ENCODE measurements at places on chromosomes 1 and 21.
A peak's percentile ranks its signal among the peaks of the same experiment; 100 is the strongest.

- DNase-seq: no peak
These were observed 22.7 kb downstream of the SDC3 start for GRCh38 chr1:30885570-30886522.

GRCh38 chr21:35048706-35049617, at the start of gene RUNX1:
TSS of gene RUNX1 (minus strand) at chr21:35049302.
- DNase-seq: no peak

DNA sequence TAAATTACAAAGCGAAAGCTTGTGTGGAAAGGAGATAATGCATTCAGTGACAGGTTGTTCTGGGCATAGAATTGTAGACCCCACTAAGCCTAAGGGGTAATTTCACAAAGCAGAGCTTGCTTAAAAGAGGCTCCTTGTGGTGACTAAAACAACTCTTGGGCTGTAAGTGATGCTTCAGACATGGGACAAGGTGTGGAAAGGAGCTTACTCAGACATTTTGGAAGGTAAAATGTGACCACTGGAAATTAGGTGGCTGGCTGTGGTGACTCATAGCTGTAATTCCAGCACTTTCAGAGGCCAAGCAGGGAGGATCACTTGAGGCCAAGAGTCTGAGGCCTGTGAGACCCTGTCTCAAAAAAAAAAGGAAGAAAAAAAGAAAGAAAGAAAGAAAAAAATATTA, 51.1 kb upstream of the LRRC8C start:
- no peak for DNase-seq

DNA sequence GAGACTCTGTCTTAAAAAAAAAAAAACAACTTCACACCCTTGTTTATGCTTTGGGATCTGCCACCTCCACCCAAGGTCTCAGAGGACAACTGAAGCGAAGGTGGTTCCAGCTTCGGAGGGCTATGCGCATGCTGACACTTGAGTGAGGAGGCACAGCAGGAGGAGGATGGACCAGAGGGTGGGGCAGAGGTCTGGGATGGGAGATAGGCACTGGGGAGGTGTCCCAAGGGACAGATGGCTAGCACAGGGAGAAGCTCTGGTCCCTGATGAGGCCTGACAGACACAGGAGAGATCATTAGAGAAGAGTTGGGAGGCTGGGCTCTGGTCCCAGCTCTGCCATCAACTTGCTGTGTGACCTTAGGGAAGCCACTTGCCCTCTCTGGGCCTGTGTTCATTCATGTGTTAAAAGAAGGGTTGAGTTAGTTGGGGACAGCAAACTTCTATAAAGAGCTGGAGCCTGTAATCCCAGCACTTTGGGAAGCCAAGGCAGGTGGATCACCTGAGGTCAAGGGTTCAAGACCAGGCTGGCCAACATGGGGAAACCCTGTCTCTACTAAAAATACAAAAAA, 16.8 kb downstream of the E2F2 start:
- DNase-seq: no peak

DNA sequence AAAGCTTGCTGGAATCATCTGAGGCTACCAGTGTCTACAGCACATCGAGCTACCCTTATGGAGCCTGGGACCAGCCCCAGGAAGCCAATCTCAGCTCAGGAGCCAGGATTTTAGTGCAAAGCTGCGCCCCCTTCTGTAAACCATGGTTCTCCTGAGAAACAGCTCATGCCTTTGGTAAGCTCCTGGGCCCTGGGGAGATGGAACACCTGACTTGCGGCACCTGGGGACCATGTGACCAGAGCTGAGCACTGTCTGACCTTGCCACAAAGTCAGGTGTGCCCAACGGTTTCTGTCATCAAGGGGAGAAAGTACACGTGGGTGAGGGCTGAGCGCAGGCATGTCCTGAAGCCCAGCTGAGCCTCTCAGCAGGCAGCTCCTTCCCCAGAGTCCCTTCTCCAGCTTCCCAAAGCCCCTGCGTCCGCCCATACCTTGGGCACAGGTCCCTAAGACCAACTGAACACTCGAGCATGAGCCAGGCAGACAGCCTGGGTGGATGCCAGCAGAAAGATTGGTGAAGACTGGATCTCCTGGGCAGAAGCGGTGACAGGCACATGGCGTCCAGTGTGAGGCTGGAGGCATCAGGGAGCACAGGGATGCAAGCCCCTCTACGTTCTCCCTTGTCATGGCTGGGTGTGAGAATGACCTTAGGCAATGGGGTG, 57.9 kb upstream of the TENT5B start:
- DNase-seq: peak; percentile 10

- no peak for DNase-seq
These were observed 30.6 kb downstream of the KLHDC7A start for GRCh38 chr1:18511149-18511873.

GRCh38 chr1:246497331-246497915, 9.7 kb downstream of the SMYD3 start:
- DNase-seq: peak; percentile 76

DNA sequence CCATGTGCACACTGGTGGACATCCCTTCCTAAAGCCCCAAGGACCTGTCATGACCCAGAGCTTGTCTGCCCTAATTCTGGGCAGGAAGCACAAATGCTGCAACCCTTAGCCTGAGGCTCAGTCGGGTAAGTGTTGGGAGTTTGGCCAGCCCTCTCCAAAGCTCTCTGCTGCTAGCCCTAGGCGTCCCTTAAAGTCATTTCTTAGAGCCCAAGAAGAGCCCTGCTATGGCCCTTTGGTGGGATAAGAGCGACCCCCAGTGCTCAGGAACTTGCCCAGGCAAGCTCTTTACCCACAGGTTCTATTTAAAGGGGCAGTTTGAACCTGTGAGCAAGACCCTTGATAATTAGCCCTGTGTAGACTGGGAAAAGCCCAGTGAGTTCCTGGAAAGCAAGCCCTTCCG, 356.8 kb downstream of the RRAGC start:
- DNase-seq: no peak

- DNase-seq: no peak
These were observed 21.6 kb downstream of the ENO1 start for GRCh38 chr1:8856689-8857412.

DNA sequence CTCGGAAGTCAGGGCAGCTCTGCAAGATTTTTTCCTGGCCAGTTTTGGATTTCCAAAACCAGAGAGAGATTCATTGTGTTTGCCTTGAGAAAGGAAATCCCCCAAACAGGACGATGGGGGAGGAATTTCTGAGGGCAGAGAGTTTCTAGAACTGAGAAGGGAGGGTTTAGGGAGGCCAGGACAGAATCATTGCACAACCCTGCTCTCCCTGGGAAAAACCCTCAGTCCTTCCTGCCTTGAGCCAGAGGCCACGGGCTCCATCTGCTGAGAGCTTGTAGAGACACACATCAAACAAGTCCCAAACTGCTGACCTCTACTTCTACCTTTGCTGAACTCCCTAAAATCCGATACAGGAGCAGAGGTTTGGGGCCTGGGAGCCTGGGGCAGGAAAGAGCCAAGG, 99.7 kb downstream of the NMNAT2 start:
- DNase-seq: no peak

DNA sequence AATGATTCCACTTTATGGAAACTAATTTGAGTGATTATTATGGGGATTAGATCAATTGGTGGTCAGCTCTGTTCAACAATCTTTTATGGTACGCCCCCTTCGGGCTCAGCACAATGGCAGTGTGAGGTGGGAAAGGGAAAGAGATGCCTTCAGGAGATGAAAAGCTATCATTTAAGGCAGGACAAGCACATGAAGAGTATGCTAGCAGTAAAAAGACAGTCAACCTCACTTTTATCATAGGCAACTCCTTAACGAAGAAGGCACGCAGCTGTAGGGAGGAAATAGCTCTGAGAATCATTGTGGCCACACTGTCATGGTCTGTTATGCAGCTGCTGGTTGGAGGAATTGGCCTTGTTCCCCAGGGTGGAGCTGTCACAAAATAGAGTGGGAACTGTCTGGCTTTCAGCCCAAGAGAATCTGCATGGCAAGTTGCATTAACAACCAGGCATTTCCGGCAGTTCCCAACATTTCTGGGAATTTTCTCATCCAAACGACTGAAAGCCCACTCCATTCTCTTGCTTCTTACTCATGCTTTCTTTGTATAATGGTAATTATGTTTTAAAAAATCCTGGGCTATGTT, 54.4 kb upstream of the BCL10 start:
- DNase-seq: no peak

- no peak for DNase-seq
These were observed 56.5 kb upstream of the BCAR3 start for GRCh38 chr1:93738075-93738622.

DNA sequence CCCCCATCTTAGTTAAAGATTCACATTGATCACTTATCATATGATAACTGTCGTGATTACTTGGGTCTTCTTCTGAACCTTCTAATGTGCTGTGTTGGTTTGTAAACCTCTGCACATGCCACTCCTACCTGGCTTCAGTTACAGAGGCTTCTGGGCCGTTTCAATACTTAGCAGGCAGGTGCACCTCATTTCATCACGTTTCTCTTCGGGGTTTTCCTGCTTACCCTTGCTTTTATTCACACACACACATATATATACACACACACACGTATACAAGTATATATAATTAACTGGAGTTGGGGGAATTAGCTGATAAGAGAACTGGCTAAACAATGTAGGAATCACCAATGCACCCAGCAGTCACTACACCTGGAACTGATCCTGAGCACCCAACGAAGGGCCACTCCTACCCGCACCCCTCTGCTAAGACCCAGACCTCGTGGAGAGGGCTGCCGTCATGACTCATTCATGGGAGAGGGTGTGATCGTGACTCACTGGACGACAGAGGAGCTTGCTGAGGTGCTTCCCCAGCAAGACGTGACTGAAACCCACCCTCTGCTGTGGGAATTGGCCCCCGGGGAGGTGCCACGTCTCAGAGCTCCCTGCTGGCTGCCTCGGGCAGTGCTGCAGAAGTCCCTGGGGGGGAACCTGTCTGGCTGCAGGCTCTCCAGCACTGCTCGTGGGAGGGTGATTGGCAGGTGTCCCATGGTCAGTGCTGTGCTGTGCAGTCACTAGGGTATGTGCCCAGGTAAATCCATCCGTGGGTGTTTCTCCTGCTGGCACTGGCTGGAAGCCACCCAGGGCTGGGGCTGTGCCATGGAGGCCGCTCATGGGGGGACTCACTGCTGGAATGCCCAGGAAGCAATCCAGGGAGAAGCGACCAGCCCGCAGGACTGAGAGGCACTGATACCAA, 166.6 kb downstream of the DYRK1A start:
- no peak for DNase-seq

DNA sequence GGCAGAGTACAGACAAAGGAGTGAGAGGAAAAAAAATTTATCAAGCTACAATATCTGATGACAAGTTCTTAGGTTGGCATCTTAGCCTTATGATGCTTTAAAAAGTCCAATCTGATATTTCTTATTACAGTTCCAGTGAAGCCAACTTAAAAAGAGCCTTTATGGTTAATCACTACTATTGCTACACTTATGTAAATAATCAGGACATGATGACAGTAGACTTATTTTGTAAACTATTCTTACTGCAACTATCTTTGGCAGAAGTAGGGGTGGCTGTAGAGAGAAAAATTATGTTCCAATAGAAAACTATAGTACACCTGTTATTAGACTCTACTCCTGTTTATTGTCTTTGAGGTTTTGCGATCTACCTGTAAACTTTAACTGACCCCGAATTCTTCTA, 25.8 kb upstream of the NUF2 start:
- no peak for DNase-seq

GRCh38 chr1:95386371-95386770, 152.4 kb downstream of the RWDD3 start:
- DNase-seq: no peak

GRCh38 chr1:172270605-172271004, 149.9 kb upstream of the C1orf105 start:
- DNase-seq: no peak

DNA sequence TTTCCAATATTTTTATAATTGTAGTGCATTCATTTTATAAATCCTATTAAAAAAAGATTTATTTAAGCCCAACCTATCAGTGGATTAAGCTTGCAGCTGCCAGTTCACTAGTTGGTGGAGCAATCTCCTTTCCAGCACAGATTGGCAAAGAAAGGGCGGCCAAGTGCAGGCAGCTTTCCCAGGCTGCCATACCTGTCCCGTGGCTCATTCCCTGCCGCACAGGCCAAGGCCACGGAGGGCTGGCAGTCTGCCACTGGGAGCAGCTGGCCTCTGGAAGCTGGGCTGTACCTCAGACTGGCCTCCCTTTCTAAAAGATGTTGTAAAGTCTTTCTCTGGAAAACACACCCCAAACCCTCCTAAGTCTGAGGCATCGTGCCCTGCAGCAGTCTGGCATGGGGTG, 74.2 kb downstream of the SIM2 start:
- DNase-seq: peak; percentile 31

DNA sequence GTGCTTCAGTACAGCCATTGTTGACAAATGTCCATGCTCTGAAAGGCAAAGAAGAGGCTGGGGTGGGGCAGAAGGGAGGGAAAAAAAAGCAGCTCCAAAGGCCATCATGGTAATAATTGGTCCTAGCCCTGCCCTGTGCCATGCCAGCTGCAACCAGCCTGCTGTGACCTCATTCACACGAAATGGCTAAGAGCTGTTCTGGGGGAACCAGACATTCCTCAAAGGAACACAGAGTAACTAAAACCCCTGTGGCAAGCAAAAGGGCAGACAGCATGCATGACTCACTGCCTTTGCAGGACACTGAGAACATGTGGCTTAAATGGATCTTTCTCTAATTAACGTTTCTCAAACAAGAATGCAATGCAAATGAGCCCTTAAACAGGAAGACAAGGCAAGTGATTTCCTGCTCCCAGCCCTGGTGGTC, 42.3 kb downstream of the STYXL2 start:
- no peak for DNase-seq

DNA sequence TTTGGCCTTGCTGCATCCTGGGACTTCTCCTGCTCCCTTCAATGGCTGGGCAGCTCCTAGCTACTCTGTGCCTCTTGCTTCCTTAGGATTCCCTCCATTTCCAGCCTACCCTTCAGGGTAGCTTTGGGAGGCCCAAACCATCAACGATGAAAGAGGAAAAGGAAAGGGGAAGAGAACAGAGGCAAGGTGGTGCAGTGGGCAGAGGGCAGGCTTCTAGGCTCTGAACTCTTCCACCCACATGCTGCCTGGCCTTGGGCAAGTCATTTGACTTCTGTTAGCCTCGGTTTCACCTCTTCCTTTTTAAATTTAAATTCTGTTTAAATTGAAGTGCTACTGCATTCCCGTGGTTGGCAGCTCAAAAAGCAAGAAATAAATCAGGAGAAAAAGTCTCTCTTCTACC, 5.7 kb upstream of the PPM1J start:
- DNase-seq: no peak

GRCh38 chr1:6310116-6310848, 49.4 kb upstream of the GPR153 start:
- no peak for DNase-seq

- DNase-seq: no peak
These were observed 276.7 kb downstream of the KCNH1 start for GRCh38 chr1:210857146-210857663.

- no peak for DNase-seq
These were observed 84.1 kb downstream of the TM2D1 start for GRCh38 chr1:61640531-61641530.

DNA sequence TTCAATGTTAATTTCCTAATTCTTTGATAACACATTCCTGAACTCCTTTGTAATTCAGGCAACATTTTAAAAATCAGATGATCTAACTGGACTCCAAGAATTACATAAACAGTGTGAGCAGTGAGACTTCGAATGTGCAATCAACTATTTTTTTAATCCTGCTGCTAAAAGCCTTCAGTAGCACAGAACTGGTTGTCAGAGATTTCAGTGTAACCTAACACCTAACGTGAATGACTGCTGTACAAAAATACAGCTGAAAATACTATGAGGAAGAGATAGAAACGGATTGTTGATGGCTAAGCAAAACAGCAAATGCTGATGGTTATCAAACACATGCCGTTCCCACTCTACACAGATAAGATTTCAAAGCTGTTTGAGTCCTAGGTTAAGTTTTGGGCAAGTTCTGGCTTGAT, 46.1 kb downstream of the APP start:
- no peak for DNase-seq

Measured in NCI-H1694 treated with DMSO at 0.1 percent for 48 hours (cell line).